Choroid plexus epithelial cell (primary cell): ENCODE measurements at places on chromosomes 1 and 21.
A peak's percentile ranks its signal among the peaks of the same experiment; 100 is the strongest.

- DNase-seq = no peak
Observed at GRCh38 chr1:231177226-231177625, 15.4 kb downstream of the TRIM67 start.

DNA sequence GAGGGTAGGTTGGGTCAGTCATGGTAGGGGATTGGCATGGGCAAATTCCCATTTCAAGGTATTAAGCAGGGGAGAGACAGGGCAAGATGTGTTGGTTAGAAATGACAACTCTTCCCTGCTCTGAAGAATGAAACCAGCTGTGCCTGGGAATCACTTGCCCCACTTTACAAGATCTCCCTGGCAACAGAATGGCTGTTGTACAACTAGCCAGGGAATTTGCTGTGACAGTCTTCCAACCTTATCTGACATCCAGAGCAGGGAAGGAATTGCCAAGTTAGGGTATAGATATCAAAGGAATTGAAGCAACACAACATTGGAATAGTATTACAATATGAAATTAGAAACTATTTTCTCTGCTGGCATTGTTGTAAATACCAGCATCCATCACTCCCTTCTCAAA lies 154.7 kb downstream of the CACNA1E start:
- no peak for DNase-seq

DNA sequence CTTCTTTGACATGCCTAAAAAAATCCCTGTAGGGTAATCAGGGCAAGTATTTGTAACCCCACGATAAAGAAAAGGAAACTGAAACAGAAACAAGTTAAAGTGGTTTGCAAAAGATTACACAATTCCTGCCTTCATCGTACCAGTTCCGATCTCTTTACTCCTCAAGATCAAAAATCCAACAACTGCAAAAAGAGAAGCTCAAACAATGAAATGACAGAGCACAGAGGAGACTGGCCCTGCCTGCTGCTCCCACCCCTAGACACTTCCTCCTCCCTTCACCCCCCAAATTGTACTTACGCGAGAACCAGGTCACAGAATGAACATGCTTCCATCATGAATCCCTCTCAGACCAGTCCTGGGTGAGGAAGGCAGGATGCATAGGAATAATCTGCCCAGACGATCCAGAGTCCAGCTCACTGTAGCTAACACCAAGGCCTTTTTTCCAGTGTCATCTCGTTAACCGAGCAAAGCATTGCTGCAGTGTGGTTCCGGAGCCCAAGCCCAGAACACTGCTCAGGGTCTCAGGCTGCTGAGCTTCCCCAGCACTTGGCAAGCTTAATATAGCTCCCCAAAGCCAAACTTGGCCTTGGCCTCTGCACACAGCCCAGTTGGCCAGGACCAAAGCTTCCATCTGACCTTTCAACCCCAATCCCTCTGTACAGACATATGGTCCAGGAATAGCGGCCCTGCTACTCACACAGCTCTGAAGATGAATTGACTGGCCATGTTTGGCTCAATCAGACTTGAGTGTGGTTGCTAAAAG lies 20.3 kb downstream of the RXRG start:
- peak; percentile 2 for DNase-seq

- no peak for DNase-seq
Observed at GRCh38 chr1:100073531-100073930, 59.2 kb downstream of the SASS6 start.

DNA sequence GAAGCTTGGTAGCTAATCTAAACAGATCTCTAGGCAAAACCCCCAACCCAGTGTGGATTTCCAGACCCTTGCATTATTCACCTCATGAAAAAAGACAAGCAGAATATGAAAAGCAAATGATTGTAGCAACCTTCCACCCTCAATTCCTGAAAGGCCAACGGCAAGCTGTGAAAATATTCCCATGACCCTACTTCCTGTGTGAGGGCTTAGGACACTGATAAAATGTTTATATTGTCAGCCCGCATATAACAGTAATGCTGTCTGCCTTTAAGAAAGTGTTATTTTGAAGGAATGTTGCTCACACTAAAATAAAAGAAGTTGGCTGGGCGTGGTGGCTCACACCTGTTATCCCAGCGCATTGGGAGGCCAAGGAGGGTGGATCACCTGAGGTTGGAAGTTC lies 233.5 kb upstream of the NRIP1 start:
- DNase-seq = peak; percentile 28

- peak; percentile 93 for DNase-seq
Observed at GRCh38 chr1:35047188-35047858, 15.6 kb upstream of the ZMYM6 start.

DNA sequence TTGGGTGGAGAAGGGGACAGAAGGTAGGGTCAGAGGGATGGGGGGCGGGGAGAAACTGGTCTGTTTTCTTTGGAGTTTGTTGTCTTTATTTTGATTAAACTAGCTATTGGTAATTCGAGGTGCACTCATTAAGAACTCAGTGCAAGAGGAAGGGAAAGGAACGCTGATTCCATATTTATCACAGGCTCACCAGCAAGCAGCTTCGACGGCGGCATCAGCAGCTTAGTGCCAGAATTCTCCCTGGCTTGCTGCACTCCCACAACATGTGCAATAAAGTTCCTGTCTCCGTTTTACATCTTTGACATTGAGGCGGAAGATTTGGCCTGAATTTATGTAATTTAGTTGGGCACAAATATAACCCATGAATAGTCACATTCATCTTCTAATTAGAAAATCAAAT lies 57.6 kb downstream of the PEX14 start:
- no peak for DNase-seq

DNA sequence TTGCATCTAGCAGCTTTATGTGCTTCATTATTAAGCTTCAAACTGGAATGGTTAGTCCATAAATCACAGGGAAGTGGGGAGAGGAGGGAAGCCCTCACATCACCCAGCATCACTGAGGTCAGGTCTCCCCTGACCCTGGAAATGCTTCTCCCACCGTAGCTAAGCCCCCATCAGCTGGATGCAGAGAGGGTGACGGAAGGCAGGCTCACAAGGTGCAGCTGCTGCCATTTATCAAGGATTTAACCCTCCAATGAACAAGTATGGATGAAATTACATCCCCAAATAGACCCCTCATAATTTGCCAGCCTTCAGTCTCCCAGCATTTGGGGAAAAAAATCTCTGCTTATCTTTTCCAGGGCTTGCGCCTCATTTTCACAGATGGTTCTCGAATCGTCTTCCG lies 60.8 kb downstream of the PGM1 start:
- DNase-seq = no peak

- peak; percentile 87 for DNase-seq
Observed at GRCh38 chr1:8858888-8859706, 19.4 kb downstream of the ENO1 start.

DNA sequence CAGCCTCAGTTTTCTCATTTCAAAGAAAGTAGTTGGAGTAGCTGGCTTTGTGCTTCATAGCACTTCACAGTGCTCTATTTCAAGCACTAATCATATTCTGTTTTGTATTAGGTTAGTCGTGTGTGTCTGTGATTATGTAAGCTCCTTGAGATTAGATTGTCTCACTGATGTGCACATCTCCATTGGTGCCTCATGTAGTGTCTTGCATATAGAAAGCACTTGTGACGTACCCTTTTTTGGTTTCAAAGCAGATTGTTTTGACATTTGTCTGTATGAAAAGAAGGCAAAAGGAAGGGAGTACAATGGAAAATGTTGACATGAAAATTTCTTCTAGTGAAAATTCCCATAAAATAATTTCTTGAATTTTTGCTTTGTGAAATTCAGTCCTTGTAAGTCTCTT lies 13.9 kb downstream of the BTBD8 start:
- DNase-seq = no peak
